BJ (cell line): ENCODE measurements at places on chromosomes 16 and 17. TPM values are rescaled to one million over a fixed set of nuclear protein-coding genes. Genes with fewer than 3 reads are reported as not detected.

Gene TGFB1I1
- 56.4 and 92.3 TPM in 2 replicates for polyA plus RNA-seq

DNA sequence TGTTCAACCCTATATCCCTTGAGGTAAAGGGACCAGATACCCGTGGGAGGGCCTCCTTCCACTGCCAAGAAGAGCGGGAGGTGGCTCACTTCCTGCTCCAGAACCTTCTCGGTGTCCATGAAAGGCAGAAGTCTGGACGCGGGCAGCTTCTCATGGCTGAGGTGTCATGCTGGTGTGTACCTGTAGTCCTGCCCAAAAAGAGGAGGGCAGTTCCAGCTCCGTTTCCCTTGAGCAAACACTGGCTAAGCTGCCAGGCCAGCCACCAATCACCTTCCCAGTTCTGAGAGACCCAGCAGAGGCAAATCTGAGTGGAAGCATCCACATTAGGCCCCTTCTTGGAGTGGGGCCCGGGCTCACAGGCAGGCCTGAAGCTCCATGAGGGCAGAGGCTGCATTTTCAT, 5.6 kb downstream of the TMEM11 start:
- DNase-seq, result no peak

Gene CA7
- polyA plus RNA-seq, result not detected in 2 replicates

- DNase-seq, result no peak
Measured at GRCh38 chr16:8863594-8864424, 5.0 kb downstream of the CARHSP1 start.
